Endodermal cell (in vitro differentiated cells): ENCODE measurements at places on chromosomes 7 and 10. TPM values are rescaled to one million over a fixed set of nuclear protein-coding genes. Genes with fewer than 3 reads are reported as not detected.

DNA sequence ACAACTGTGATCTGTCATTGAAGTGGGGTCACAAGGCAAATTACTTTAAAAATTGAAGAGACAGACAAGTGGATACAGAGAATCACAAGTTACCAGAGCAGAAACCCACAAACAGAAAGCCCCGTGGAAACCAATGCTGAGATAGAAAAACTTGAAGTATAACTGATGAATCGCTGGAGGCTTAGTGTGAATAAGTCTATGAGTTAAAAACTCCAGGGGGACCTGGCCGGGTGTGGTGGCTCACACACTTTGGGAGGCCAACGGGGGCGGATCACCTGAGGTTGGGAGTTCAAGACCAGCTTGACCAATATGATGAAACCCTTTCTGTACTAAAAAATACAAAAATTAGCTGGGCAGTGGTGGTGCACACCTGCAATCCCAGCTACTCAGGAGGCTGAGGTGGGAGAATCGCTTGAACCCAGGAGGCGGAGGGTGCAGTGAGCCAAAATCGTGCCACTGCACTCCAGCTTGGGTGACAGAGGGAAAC, 69.7 kb upstream of the ZNRF2 start:
- H3K4me1 ChIP-seq, result no peaks in the 10 kb centered on the region
- H3K36me3 ChIP-seq, result no peaks in the 10 kb centered on the region
- no peak for DNase-seq
- no peak overlapping the region for H3K4me3 ChIP-seq
- H3K27ac ChIP-seq, result no peak overlapping the region

DNA sequence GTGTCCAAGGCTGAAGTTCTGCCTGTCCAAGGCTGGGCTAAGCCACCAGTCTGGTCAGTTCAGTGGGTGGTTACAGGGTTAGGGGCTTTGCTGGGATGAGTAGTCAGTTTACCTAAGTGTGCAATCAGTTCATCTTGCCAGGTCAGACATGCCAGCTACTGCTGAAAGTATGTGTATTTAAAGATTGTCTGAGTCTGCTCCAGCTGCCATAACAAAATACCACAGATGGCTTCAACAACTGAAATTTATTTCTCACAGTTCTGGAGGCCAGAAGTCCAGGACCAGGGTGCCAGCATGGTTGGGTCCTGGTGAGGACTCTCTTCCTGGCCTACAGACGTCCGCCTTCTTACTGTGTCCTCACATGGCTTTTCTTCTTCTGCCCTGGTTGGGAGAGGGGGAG, 52.4 kb upstream of the TNS3 start:
- H3K27me3 ChIP-seq, result no peaks in the 10 kb centered on the region
- no peak overlapping the region for H3K27ac ChIP-seq
- H3K36me3 ChIP-seq, result no peaks in the 10 kb centered on the region
- no peak overlapping the region for H3K4me3 ChIP-seq
- DNase-seq, result no peak
- no peaks in the 10 kb centered on the region for H3K4me1 ChIP-seq

DNA sequence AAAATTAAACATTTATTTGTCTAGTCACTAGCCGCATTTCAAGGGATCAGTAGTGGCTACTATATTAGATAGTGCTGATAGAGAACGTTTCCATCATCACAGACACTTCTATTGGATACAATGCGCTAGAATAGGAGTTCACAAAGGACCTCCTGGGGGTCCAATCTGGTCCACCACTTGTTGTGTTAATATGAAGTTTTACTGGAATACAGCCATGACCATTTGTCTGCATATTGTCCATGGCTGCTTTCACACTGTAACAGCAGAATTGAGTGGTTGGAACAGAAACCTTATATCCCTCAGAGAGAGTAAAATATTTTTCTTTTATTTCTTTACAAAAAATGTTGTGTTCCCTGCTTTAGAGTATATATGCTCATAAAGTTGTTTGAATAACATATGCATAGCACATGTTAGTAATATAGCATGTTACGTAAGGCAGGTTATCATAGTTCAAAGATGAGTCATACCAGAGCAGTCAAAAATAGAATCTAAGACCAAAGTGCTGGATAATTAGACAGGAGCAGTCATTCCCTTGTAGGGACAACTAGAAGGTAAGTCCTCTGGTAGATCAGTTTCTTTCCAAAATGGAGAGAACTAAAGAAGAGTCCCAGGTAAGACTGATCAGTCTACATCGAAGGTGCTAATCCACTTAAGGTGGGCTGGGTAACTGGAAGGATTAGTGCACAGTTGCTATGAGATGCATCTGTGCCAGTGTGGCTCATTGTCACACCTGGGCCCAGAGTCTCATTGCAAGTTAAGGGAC, 14.9 kb downstream of the BZW2 start:
- no peaks in the 10 kb centered on the region for H3K27me3 ChIP-seq
- no peak overlapping the region for H3K27ac ChIP-seq
- peaks cover 6% of the 10 kb centered on the region for H3K4me1 ChIP-seq

GRCh38 chr7:64733550-64734240, 60.5 kb upstream of the ZNF138 start:
- H3K4me3 ChIP-seq, result no peak overlapping the region
- H3K4me1 ChIP-seq, result no peaks in the 10 kb centered on the region
- no peak overlapping the region for H3K27ac ChIP-seq
- no peak for DNase-seq
- H3K27me3 ChIP-seq, result no peaks in the 10 kb centered on the region
- H3K36me3 ChIP-seq, result no peaks in the 10 kb centered on the region

- no peaks in the 10 kb centered on the region for H3K27me3 ChIP-seq
- no peak overlapping the region for H3K4me3 ChIP-seq
- no peak overlapping the region for H3K27ac ChIP-seq
- H3K36me3 ChIP-seq, result no peaks in the 10 kb centered on the region
Measured at GRCh38 chr7:73939528-73939927, 78.6 kb downstream of the TMEM270 start.

DNA sequence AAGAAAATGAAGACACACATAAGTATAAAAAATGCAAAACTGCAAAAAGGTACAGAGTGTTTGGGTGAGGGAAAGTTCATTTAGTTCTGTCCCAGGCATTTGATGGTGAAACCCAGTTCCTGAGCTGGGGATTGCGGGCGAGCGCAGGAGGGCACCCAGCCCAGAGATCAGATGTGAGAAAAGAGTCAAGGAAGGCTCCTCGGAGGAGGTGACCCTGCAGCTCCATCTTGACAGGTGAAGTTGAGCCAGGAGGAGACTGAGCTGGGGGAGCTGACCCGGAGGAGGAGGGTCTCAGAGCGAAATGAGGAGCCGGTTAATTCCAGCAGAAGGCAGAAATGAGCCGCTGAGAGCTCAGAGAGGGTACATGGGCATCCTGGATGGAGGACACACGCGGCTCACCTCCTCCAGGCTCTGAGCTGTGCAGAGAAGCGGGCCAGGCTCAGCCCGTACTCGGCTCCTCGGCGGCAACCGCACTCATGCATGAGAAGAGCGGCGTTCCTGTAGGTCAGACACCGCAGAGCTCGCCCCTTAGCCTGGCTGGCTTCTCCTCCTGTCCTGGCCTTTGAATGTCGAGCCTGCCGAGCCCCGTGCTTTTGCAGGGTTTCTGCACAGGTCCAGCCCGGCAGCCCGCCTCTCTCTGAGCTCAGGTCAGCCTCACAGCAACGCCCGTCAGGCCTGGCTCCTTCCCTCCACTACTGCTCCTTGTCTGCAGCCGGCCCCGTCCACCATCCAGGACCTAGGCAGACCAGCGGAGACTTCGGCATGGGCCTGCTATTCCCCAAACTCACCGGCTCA, 9.5 kb upstream of the RAMP3 start:
- DNase-seq, result peak; percentile 45
- no peaks in the 10 kb centered on the region for H3K4me1 ChIP-seq
- no peaks in the 10 kb centered on the region for H3K27me3 ChIP-seq
- no peak overlapping the region for H3K27ac ChIP-seq
- H3K36me3 ChIP-seq, result no peaks in the 10 kb centered on the region
- H3K4me3 ChIP-seq, result no peak overlapping the region

The GPR37 gene
- 31.6 to 94.8 TPM (median 34.5 TPM) in 3 replicates for total RNA-seq

The NANOS1 gene
- total RNA-seq, result 0.71 to 0.90 TPM (median 0.73 TPM) in 3 replicates

GRCh38 chr10:75525646-75526045, 94.2 kb downstream of the LRMDA start:
- no peak for DNase-seq
- H3K4me3 ChIP-seq, result no peak overlapping the region
- no peaks in the 10 kb centered on the region for H3K4me1 ChIP-seq
- H3K36me3 ChIP-seq, result no peaks in the 10 kb centered on the region
- H3K27ac ChIP-seq, result no peak overlapping the region

- no peak overlapping the region for H3K27ac ChIP-seq
- no peaks in the 10 kb centered on the region for H3K36me3 ChIP-seq
- H3K4me3 ChIP-seq, result no peak overlapping the region
- no peaks in the 10 kb centered on the region for H3K27me3 ChIP-seq
- no peak for DNase-seq
Measured at GRCh38 chr10:24150853-24151252, 58.1 kb upstream of the KIAA1217 start.

GRCh38 chr10:4998671-4999070, 5.0 kb downstream of the AKR1C2 start:
- H3K36me3 ChIP-seq, result no peaks in the 10 kb centered on the region
- H3K4me1 ChIP-seq, result no peaks in the 10 kb centered on the region
- H3K27ac ChIP-seq, result no peak overlapping the region
- no peak overlapping the region for H3K4me3 ChIP-seq
- H3K27me3 ChIP-seq, result no peaks in the 10 kb centered on the region

The CALN1 gene
- 3.8 and 4.3 TPM in 2 replicates for total RNA-seq
